ENCODE measurements at places on chromosomes 2 and 18.

- DNase-seq, result no peak
Observed at GRCh38 chr2:14220101-14220500, 412.4 kb upstream of the LRATD1 start.

DNA sequence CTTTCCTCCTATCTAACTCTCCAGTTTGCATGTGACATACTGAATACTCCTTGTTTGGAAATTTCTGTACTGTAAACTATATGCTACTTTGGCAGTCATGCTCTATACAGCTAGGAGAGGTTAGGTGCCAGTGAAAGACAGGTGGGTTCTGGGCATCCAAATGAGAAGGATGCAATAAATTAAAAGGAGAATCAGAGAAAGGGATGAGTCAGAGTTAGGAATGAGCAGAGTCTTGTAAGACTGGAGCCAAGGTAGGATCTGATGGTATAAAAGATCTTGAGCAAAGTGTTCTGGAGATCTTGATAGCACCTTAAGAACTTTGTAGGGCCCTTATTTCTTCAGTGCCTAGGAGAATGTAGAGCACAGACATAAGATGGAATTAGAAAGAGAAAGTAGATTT is 58.7 kb upstream of the STAM2 start:
- peak; percentile 14 for DNase-seq

DNA sequence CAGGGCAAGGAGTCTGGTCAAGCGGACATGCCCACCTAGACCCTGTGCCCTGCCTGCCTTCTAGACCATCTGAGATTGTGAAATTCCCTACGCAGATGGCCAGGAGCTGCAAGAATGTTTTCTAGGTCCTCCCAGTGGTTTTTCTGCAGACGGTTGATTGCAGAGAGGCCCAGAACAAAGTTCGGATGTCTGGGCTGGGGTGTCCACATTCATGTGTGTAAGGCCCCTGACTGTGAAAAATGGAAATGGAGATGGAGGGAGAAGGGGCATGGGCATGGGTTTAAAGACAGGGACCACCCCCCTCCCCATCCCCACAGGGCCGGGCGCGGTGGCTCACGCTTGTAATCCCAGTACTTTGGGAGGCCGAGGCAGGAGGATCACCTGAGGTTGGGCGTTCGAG is 11.8 kb downstream of the ARHGAP25 start:
- DNase-seq, result no peak

- no peak for DNase-seq
Observed at GRCh38 chr2:74019516-74019915, 34.8 kb downstream of the TET3 start.

- no peak for DNase-seq
Observed at GRCh38 chr2:64534363-64534762, 10.2 kb downstream of the AFTPH start.

- DNase-seq, result peak; percentile 83
Observed at GRCh38 chr2:219497495-219498279, 1.0 kb upstream of the GMPPA start.

DNA sequence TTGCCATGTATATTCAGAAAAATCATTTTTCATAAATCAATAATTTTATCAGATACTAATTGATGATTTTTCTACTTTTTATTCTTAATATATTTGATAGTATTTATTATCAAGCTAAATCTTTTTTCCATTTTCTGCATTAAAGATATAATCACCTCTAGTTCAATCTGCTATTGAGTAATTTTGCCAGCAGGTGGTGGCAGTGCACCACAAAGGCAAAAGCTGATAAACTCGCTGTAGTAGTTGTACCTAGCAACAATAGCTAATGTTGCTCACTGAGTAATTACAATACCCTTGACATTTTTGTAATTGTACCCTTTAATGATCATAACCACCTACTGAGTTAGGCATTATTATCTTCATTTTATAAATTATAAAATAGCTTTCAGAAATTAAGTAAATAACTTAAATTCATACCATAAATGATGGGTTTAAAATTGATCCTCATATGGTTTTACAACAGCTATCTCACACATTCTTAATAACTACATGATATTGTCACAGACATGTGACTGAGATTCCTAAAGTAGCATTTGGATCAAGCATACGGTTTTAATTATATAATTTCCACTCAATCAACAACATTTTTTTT is 52.0 kb upstream of the CALCRL start:
- DNase-seq, result peak; percentile 20

- no peak for DNase-seq
Observed at GRCh38 chr18:9655232-9655767, 40.9 kb upstream of the PPP4R1 start.

- no peak for DNase-seq
Observed at GRCh38 chr2:98084869-98085238, 2.1 kb upstream of the VWA3B start.

DNA sequence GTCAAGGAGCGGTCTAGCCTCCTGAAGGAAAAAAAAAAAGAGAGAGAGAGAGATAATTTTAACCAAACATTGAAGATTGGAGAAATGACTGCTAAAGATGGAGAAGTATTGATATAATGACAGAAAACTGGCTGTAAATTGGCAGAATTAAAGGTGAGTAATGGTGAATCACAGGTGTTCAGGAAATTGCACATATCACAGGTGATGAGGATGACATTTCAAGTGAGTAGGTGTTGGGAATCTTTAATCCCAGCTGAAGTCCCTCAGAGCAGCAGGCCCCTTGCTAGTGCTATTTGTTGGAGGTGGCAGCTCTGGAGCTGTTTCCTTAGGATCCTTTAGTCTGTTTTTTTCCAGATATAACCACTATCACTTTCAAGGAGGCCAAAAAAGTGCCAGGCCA is 678.4 kb upstream of the VRK2 start:
- no peak for DNase-seq

DNA sequence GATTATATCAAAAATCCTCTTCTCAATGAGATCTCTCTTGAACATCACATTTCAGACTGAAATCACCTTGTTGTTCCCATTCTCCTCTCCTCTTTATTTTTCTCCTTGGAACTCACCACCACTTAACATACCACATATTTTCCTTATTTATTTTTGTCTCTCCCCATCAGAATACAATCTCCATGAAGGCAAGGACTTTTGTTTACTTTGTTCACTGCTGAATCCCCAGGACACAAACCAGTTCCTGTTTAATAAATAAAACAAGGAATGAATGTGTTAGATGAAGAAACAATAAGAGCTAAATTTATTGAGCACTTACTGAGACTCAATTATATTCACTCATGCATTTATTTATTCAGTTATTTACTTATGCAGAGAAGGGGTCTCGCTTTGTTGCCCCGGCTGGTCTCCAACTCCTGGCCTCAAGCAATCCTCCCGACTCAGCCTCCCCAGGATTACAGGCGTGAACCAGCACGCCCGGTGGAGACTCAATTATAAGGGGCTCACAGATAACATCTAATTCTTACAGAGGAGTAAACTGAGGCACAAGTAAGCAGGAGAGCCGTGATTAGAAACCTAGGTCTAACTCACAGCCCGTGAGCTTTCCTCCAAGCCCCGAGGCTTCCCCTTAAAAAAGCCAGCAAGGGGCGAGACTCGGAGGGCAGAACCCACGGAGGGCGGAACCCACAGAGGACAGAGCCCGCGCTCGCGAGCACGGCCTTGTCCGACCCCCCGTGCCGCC is 616 bp upstream of the TAF1B start:
- no peak for DNase-seq

- DNase-seq, result no peak
Observed at GRCh38 chr2:47046271-47046670, 108.8 kb downstream of the STPG4 start.

DNA sequence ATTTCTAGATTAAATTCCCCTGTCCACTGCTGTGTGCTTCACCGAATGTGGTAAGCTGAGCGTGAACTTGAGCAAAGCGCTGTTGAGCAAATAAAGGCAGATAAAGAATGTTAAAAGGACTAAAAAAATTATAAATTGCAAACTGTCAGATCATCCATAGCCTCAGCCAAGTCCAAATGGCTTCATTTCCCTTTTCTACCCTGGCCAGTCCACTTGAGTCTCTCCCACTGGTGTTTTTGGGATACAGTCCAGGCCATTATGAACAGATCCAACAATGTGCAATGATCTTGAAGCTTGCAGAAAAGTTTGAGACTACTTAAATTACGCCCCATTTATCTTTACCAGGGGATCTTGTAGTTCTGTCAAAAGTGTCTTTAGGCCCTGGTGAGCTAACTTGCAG is 254.6 kb upstream of the PIK3C3 start:
- no peak for DNase-seq

DNA sequence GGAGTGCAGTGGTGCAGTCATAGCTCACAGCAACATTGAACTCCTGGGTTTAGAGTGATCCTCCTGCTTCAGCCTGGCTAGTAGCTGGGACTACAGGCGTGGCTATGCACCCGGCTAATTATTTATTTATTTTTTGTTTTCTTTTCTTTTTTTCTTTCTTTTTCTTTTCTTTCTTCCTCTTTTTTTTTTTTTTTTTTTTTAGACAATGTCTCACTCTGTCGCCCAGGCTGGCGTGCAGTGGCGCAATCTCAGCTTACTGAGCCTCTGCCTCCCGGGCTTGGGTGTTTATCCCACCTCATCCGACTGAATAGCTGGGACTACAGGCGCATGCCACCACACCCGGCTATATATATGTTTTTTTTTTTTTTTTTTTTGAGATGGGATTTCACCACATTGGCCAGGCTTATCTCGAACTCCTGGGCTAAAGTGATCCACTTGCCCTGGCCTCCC is 1.4 kb upstream of the ANXA4 start:
- no peak for DNase-seq

GRCh38 chr18:59607471-59607870 is 89.8 kb downstream of the CCBE1 start:
- DNase-seq, result no peak

All from NCI-H226 (cell line).